Left forelimb (tissue), 1 donor: ENCODE measurements at places on chromosomes 1 and 21.
A peak's percentile ranks its signal among the peaks of the same experiment; 100 is the strongest.

DNA sequence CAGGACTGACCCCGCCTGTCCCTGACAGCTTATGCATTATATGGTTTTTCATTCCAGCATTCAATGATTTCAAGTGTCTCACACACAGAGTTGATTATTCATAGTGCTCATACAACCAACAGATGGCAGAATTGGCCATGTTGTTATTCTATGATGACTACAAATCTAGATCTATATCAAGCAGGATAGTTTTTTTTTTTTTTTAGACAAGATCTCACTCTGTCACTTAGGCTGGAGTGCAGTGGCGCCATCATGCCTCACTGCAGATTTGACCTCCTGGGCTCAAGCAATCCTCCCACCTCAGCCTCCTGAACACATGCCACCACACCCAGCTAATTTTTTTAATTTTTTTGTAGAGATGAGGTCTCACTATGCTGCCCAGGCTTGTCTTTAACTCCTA is 40.1 kb upstream of the LRRC8D start:
- DNase-seq: no peak

- DNase-seq: no peak
Observed at GRCh38 chr1:7478809-7479499, 292.1 kb upstream of the VAMP3 start.

- DNase-seq: no peak
Observed at GRCh38 chr1:169896013-169896412, 2.3 kb upstream of the SCYL3 start.

GRCh38 chr1:3146907-3147306 is 77.9 kb downstream of the PRDM16 start:
- no peak for DNase-seq

- DNase-seq: no peak
Observed at GRCh38 chr1:63792152-63792551, 18.3 kb downstream of the ROR1 start.

DNA sequence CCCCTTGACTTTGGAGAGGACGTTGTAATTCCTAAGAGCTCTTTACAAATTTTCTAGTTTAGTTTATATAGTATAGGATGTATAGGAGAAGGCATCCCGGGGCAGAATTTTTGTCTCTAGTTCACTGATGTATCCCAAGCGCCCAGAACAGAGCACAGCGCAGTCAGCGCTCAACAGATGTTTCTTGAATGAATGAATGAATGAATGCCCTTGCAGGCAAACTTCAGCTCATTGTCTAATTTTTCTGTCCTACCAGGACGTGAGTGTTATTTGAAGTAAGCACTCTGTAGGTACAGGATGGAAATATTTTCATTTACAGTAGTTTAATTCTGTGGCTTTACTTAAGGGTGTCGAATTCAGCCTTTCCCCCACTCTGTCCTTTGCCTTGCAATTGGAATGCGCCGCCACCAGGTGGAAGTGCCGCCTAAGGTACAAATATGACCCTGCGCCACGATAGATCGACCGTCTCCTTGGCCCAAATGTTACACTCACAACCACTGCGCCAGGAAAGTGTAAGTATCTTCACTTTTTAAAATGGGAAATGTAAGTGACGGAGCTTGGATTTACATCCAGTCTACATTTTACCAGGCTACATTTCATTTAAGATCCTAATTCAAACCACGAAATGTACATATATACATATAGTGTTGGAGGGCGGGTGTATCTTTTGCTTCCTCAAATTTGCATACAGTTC is 910 bp upstream of the MRPL39 start:
- DNase-seq: peak; percentile 84

GRCh38 chr1:63622849-63623566 is 29.8 kb downstream of the PGM1 start:
- DNase-seq: no peak

DNA sequence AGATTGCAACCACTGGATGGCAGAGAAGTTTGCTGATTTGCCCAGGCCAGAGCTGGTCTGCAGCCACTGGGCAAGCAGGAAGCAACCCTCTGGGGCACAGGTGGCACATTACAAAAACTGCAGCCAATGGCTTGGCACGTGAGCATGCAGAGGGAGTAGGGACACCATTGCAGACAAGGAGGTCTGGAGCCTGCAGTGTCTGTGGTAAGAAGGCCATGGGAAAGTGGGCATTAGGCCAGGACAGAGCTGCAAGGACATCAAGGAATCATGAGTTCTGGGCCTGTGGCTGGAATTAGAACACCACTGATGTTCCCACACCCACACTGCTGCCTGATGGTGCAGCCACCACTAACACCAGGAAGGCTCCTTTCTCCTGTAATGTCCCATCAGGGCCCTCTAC is 113.0 kb downstream of the TSEN15 start:
- DNase-seq: no peak

DNA sequence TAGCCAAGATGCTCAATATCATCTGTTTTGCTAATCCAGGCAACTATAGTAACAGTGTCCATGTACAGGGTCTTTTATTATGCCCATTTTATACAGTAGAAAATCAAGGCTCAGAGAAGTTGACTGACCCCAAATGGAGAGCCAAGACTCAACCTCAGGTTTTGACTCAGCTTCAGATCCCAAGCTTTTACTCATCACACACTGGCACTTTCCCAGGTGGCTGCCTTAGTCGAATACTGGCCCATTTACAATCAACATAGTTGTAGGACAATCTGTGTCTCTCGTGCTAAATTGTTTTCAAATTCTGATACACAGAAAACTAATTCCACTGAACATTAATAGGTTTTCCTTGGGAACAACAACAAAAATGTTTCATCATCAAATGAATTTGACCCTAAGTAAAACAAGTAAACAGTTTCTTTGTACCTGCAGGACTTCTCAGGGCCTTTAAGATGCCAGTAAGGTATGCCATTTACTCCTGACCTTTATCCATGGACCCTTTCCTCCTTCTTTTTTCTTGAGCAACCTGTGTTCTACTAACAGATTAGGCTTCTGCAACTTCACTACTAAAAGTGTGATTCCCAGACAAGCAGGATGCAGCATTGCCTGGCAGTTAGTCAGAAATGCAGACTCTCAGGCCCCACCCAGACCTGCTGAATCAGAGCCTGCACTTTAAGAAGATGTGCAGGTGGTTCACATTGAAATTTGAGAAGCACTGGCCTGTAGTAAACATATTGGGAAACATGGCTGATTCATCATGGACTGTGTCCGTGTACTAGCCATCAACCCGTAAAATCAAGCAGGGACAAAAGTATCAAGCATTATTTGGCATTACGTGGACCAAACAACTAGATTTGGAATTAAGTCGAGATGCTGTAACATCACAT is 128.8 kb downstream of the RRAGC start:
- no peak for DNase-seq

DNA sequence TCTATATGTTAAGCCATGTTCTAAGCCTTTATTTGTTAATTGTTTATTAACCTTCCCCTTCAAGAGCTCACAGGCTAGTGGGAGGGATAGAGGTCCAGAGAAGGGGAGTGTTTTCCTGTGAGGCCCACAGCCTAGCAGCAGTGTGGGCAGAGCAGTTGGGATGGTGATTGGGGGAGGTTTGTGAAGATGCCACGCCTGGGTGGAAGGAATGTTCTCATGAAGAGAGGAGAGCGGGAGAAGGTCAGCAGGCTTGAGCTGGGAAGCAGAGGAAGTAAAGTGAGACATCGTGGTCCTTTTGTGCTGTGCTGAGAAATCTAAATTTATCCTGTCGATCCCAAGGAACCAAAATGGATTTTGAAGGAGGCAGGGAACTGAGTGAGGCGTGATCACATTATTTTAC is 42.6 kb downstream of the TRAPPC10 start:
- DNase-seq: no peak

- DNase-seq: no peak
Observed at GRCh38 chr1:224749916-224750315, 133.8 kb downstream of the CNIH3 start.

- no peak for DNase-seq
Observed at GRCh38 chr21:18274370-18274769, 29.7 kb downstream of the CHODL start.

GRCh38 chr1:48948562-48948961 is 171.9 kb upstream of the BEND5 start:
- DNase-seq: no peak

DNA sequence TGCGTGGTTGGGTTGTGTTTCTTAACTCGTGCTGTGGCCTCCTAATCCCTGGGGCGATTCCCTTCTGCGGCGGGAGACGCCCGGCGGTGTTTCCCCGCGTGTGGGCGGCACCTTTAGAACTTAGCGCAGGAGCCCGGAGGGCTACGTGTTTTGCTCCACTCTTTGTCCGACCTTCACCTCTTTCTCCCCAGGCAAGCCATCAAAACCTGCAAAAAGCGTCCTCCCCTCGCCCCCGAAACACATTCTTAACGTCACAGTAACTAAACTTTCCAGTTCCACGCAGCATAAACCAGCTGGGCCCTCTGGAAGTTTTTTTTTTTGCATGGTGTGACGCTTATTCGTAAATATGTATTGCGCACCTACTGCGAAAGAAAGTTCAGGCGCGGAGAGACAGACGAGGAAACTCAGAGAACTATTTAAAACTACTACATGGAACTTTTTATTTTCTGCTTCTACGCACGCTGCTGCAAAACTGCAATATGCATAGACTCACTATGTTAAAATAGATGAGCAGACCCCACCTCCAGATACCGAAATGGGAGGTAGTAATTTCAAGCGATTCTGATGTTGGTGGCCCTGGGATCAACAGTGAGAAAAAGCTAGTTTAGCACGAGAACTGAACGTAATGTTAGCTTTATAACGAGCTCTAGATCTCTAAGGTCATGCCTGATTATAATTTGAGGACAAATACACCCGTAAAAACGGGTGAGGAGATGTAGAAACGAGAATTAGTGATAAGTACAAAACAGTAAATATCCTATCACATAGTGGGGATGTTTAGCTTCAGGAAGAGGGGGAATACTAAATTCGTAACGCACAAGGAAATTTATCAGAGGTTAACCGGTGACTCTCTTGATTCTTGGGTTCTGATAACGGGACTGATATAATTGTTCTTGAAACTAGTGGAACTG is 920 bp downstream of the MTR start:
- DNase-seq: no peak

DNA sequence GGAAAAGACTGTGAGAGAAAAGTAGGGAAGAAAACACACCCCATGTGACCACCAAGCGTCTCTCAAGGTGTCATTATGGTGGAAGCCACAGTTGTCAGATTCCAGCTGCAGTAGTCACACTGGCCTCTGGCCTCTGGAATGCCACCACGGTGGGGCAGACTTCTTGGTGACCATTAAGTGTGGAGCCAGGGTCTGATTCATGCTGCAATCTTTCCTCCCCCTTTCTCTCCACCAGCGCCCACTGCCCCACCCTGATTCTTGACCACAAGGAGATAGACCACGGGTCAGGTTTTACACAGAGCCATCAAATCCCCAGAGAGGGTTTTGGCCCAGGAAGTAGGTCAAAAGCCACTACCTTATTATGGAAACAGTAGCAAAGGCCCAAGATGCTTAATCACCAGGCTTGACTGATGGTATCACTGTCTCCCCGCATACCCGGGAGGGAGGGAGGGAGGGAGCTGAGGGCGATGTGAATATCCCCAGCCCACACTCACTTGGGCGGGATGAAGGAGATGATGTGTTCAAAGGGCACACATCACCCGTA is 52.7 kb upstream of the GRHL3 start:
- DNase-seq: no peak
